ENCODE measurements at places on chromosomes 2 and 18.

GRCh38 chr2:120884472-120885290 is 149.0 kb downstream of the GLI2 start:
- DNase-seq: no peak

DNA sequence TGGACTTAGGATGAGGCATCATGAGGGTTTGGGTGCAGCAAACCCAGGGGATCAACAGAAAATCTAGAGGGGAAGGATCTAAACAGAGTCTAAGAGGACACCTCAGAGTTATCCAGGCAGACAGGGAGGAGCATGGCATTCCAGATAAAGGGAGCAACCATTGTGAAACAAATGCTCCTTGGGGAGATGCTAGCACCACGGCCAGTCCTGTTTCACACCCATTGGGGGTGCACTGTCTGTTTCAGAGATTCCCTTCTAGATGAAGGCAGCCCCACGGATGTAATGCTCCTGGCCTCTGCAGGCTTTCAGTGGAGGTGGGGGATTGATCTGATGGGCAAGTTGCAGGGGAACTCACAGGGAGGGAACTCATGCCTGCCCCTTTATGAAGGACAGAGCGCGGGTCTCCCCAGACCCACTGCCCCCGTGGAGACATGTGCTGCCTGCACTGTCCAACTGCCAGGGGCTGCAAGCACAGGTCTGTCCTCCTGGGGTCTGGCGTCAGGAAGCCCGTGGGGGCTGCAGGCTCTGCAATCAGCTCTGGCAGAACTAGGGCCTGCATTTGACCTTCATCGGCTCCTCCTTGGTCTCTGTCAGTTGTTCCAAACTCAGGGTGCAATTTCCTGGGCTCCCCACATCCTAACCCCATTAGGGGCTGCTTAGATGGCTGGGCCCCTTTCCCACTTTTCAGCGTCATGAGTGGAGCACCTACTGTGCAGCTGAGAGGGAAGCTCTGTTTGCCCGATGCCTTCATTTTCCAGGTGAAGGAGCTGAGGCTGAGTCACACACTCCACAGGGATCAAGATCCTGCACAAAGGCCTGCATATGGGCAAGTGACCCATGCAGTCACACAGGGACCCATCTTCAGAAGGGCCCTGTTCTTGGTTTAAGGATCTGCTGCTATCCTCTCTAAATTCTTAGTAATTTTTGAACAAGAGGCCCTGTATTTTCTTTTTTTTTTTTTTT is 163.4 kb downstream of the ARL4C start:
- DNase-seq: no peak

DNA sequence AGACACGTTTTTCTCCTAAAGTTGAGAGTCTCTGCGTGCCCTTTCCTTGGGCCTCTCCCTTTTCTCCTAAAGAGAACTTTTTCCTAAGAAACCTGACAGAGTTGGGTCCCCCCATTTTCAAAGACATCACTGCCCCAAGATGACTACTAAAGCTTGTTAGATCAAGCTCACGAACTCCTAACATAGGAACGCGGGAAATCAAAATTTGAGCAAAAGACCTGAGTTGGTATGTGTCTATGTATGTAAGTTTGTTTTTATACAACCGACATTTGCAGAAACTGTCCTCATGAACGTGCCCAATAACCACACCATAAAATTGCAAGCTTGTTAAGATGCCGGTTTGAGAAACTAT is 1.4 kb downstream of the HOXD13 start:
- DNase-seq: no peak

- no peak for DNase-seq
Measured at GRCh38 chr2:170152421-170152820, 25.5 kb upstream of the MYO3B start.

- DNase-seq: no peak
Measured at GRCh38 chr2:143705108-143705707, 576.0 kb downstream of the ARHGAP15 start.

GRCh38 chr18:21803495-21803894 is 62.9 kb downstream of the MIB1 start:
- DNase-seq: no peak

DNA sequence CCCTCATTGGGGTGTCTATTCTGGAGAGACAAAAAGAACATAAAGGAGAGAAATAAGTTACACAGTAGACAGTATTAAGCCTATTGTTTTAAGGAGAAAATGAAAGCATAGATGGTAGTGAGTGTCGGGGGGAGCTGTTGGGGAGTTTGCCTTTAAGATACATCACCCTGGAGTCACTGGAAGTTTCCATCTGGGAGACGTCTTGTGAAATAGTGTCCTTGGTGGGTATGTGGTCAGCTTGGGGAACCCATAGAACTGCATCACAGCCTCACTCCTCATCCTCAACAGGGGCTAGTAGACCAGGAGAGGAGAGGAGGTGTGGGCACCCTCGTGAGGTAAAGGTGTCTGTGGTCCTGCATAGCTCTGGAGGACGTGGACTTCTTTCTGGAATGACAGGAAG is 60.6 kb downstream of the RNF144A start:
- DNase-seq: no peak

All from effector CD4-positive, alpha-beta T cell (primary cell).